ENCODE measurements at places on chromosomes 7 and 10.

GRCh38 chr10:104907521-104907920 lies 266.4 kb downstream of the SORCS3 start:
- no peak for DNase-seq

DNA sequence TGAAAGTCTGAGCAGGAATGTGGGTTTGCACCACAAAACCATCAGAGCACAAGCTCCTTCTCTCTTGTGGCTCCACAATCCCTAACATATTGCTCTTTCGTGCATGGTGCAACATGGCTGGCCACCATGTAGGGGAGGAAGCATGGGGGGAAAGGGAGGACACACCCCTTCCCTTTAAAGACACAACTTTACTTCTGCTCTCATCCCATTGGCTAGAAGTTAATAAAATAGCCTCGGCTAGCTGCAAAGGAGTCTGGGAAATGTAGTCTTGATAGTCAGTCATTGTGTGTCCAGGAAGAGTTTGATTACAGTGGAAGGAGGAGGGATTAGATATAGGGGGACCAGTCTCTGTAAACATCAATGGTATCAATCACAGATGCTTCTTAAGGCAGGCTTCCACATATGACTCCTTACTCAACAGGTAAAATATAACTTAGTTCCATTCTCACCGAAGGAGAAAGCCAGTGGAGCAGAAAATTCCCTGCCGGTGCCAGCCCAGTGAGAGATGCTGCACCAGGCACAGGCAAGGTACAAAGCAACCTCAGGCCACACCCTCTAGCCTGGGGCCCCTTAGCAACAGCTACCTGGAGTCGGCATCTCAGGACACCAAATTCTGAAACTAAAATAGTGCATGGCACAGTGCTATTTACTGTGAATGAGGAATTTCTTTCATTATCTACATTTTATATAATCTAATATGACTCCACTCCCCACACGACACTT lies 124.7 kb upstream of the CTBP2 start:
- DNase-seq, result no peak

GRCh38 chr10:12687996-12688395 lies 313.5 kb downstream of the CCDC3 start:
- DNase-seq, result no peak

DNA sequence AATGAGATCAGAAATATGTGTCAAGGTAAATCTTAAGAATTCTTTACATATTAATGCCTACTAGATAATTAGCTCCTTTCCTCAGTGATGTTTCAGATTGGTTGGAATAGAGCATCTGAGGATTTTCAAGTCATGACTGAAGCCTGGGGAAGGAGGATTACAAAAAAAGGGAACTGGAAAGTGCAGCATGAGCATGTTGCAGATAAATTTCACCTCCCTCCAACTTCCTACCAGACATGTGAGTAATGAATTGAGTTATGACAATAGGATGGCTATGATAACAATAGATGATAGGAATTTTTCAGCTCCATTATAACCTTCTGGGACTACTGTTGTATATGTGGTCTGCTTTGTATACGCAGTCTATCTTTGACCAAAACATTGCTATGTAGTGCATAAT lies 104.2 kb upstream of the RAB18 start:
- DNase-seq, result no peak

DNA sequence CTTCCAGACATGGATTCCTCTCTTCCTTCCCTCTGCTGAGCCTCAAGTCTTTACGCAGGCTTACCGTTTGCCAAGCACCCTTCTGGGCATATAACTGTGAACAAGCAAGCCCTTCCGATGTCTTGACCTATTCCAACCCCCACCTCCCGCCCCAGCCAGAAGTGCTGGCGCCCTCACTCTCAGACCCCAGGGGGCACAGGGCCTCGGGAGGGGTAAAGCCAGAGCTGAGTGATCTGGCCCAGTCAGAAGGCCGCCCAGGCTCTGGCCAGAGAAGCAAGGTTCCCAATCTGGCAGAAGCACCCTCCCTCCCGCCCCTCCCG lies 1.2 kb downstream of the PRRT4 start:
- DNase-seq, result no peak

- no peak for DNase-seq
Observed at GRCh38 chr10:10421071-10421470, 596.6 kb upstream of the CELF2 start.

Measured in activated naive CD4-positive, alpha-beta T cell treated with Interleukin-2 at 50 U/mL for 16 hours (primary cell).